Lung microvascular endothelial cell (primary cell): ENCODE measurements at places on chromosomes 16 and 17.

DNA sequence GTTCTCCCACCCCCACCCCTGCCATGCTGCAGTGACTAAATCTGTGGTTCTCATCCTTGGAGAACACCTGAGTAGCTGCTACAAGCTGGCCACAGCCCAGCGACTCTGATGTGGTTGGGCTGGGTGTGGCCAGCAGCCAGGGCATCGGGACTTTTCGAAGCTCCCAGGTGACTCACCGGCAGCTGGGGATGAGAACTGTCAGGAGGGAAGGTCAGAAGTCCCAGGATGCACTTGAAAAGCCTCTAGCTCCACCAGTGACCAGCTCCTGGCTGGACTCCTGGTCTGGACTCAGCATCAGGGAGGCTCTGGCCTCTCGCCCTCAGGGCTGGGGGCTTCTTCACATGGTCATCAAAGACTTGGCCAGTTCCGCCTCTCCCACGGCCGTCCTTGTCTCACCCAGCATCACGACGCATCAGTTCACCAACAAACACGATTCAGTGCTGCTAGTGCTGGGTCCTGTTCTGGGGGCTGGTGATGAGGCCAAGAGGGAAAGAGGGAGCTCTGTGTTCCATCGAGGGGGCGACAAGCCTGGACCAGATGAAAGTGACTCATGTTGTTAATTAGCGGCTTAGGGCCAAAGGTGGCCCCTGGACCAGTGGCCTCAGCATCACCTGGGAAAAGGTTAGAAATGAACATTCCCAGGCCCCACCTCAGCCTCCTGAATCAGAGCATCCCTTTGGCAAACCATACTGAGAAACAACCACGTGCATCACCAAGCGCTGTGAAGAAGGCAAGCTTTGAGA is 3.9 kb upstream of the C17orf99 start:
- peak; percentile 42 for DNase-seq

DNA sequence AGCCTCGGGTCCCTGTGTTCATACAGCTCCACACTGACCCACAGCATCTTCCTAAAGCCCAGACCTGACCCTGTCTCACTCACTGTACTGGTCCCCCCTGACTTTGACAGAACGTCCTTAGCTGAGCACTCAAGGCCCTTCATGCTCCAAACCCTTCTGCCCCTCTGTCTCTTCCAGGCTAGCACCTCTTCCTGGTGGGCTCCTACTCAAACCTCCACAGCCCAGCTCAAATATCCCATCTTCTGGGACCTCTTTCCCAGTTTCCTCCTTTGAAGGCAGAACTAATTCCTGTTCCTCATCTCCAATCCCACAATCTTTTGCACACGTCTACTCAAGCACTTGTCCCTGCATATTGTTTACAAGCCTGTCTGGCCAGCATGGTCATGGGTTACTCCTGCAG is 8.8 kb downstream of the GRIN2C start:
- no peak for DNase-seq

DNA sequence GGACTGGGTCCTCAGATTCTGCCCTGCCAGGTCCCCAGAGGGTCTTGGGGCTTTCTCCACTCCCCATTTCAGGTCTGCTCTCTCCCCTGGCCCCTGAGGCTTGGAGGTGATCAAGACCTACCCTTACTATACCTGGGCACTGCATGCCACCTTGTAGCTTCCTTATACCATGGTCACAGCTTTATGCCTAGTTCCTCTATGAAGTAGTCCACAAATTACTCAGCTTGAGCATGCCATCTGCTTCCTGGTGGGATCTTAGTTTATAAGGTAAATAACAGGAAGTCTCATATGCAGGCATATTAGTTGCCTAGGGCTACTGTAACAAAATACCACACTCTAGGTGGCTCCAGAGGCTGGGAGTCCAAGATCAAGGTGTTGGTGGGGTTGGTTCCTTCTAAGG is 11.0 kb upstream of the PMFBP1 start:
- no peak for DNase-seq

DNA sequence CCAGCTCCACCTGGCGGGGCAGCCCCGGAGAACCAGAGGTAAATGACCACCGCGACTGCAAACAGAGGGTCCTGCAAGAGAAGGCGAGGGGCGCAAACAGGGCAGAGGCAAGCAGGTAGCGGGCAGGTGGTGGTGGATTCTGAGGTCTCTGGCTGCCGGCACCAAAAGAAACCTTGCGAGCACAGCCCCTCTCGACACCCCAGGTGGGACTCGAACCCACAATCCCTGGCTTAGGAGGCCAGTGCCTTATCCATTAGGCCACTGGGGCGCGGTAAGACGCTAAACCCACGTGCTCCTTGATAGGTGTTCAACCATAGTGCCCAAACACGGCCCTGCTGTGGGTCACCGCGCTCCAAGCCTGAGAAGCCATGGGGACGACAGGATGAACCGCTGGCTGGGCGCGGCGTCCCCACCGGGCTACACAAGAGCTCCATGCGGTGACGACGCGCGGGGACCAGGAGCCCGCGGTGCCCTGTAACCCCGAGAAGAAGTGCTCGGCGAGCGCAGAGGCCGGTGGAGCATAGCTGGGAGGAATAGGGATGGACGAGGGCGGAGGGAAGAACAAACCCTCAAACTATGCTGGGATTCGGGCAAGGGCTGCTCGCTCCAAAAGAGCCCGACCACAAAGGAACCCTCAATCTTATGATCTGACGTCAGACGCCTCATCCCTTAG is 12.4 kb downstream of the ATP5PD start:
- DNase-seq, result peak; percentile 92

GRCh38 chr17:78821961-78822360 is 18.7 kb downstream of the USP36 start:
- no peak for DNase-seq

DNA sequence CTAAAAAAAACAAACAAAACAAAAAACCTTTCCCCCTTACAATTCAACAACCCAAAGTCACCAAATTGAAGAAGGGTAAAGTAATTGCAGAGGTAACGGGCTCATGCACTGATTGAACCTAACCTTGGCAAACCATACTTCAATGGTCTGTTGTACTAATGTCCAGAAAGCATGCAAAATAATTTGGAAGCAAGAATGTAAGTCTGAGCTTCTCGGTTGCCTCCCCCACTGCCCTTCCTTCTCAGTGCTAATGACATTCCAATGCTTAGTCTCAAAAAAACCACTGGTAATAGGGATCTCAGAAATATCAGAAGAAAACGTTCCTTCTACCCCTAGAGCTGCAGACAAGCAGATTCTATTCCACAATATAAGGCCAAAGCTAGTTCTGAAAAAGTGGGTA is 15.8 kb downstream of the KRABD2 start:
- peak; percentile 68 for DNase-seq

GRCh38 chr17:82698974-82699442 is 510 bp upstream of the RAB40B start:
- no peak for DNase-seq

DNA sequence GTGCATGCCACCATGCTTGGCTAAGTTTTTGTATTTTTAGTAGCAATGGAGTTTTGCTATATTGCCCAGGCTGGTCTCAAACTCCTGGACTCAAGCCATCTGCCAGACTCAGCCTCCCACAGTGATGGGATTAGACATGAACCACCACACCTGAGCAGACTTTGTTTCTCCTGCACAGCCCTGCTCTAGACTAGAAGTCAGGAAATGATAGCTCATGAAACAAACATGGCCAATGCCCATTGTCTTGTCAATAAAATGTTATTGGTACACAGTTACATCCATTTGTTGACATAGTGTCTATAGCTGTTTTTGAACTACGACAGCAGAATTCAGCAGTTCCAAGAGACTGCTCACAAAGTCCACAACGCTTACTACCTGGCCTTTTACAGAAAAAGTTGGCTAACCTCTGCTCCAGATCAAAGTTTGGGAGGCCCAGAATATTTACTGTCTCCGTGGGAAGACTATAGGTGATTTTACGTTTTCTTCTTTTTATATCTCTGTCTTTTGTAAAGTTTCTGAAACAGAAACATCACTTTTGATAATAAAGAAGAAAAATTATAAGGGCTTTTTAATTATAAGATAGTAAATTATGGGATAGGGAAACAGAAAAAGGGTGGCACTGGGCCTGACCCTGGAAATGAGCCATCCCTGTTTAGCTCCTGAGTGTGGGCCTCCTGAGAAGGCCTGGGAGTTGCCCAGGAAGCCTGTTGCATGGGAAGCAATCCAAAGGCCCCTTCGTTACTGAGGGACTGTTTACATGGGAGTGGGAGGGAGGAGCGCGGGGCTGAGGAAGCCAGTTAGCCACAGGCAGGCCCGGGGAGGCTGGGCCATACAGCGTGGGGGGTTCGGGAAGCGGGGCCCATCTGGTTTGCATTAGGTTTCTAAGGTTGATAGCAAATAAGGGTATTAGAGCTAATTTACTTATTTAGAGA is 201.5 kb downstream of the IRF8 start:
- DNase-seq, result no peak

- no peak for DNase-seq
Measured at GRCh38 chr17:41013181-41013580, 4.3 kb upstream of the KRTAP3-1 start.

- DNase-seq, result peak; percentile 78
Measured at GRCh38 chr17:42120770-42121769, at the start of gene KAT2A. Gene KAT2A (minus strand): TSS chr17:42121367. CDS start chr17:42121304, 63 bp downstream.

DNA sequence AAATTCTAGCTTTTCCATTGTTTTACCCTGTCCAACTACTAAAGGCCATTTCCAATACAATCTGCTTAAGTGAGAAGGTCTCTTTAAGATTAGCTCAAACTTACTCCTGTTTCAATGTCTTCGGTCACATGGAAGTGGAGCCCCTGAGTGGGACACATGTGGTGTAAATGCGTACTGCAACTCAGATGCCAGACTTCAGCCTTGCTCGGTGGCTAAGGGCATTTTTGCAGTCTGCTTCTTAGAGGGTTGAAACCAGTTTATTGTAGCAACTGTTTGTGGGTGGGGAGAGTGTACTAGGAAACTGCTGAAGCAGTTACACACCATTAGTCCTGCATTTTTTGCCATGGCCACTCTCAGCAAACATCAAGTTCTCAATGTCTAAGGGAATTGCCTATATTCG is 140.6 kb downstream of the PARN start:
- peak; percentile 8 for DNase-seq

DNA sequence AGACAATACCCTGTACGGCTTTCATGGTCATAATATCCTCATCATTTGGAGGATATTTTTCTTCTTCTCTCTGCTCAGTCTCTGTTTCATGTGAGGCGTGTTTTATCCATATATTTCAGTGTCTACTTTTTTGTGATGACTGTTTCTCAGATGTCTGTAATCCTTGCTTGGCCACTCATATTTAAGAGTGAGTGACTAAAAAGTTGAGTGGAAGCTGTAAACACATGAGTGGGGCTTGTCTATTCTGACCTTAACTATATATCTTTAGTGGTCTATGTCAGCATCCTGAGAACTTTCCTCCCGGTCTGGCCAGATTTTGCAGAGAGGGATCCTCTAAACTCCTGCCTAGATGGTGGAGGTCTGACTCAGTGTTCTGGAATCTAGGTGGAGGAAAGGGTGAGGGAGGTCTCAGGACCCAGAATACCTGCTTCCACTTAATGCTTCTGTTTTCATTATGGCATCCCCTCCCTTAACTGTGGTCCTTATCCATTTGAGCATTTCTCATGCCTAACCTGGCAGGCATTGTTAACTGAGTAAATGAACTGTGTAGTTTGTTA is 6.0 kb downstream of the DDX19B start:
- DNase-seq, result no peak

DNA sequence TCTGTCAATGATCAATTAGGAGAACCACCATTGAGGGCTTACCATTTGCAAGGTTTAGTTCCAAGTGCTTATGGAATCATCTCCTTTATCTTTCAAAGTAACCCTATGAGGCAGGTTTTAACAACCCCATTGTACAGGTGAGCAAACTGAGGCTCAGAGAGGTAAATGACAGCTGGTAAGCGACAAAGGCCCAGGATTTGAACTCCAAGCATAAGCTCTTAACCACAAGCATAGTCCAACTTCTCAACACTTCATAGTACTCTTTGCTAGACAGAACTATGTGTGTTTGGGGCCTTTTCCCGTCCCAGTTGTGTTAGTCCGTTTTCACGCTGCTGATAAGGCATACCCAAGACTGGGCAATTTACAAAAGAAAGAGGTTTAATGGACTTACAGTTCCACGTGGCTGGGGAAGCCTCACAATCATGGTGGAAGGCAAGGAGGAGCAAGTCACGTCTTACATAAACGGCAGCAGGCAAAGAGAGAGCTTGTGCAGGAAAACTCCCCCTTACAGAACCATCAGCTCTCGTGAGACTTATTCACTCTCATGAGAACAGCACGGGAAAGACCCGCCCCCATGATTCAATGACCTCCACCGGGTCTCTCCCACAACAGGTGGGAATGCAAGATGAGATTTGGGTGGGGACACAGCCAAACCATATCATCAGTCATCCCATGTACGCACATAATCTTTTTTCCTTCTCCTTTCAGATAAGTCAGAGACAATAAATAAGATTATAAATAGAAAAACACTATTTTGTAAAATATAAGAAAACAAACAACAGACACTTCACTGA is 6.4 kb downstream of the RPH3AL start:
- no peak for DNase-seq

DNA sequence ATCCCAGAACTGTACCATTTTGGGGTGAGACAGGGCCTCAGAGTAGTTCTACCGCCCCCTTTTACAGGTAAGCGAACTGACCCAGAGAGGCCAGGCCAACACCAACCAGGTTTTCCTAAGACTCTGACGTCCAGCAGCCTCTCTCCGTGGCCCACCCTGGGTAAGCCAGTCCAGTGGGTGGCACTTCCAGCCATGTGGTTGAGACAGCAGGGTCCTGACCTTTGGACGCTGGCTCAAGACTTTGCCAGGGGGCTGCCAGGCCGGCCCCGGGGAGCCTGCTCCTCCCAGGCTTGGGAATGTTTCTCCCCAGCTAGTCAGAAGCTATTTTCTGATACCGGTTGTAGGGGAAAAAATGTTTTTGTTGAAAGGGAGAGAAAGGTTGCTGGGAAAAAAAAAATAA is 16.9 kb downstream of the GPRC5C start:
- DNase-seq, result no peak

GRCh38 chr17:32943206-32943605 is 15.3 kb downstream of the TMEM98 start:
- no peak for DNase-seq

DNA sequence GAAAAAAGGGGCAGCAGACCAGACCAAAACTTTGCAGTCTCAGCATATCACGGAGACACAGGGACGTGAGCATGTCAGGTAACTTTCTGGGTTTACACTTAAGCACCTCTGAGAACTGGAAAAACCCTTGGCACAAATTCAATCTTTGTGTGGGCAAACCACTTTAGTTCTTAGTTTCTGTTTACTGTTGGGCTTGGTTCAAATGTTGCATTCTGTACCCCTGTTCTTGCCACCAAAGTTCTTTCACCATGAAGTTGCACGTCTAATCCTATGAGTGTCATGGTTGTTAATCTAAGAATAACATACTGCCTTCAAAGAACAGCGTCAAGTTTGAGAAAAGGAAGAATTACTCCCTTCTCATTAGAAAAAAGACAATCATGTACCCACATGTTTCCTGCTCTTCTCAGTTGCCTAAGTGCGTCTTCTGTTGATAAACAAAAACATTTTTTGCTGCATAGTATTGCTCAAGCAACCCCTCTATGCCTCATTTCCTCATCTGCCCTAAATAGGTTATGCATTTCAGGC is 11.6 kb downstream of the KRT33A start:
- no peak for DNase-seq

GRCh38 chr17:40251576-40251975 is 32.5 kb downstream of the WIPF2 start:
- DNase-seq, result peak; percentile 81

- no peak for DNase-seq
Measured at GRCh38 chr17:68578236-68578635, 22.9 kb downstream of the FAM20A start.

GRCh38 chr16:23694644-23695373 is 16.1 kb downstream of the PLK1 start:
- peak; percentile 20 for DNase-seq
